ENCODE measurements at places on chromosomes 5 and 9. TPM values are rescaled to one million over a fixed set of nuclear protein-coding genes. Genes with fewer than 3 reads are reported as not detected.

GRCh38 chr5:57887851-57888621, 405.4 kb upstream of the ACTBL2 start:
- no peaks in the 10 kb centered on the region for H3K36me3 ChIP-seq
- no peak overlapping the region for H3K4me3 ChIP-seq
- DNase-seq: no peak
- no peak overlapping the region for H3K27ac ChIP-seq
- no peaks in the 10 kb centered on the region for H3K4me1 ChIP-seq
- H3K27me3 ChIP-seq: no peaks in the 10 kb centered on the region

GRCh38 chr5:156444753-156445291, 117.9 kb downstream of the SGCD start:
- H3K4me3 ChIP-seq: no peak overlapping the region
- H3K27ac ChIP-seq: no peak overlapping the region
- H3K36me3 ChIP-seq: no peaks in the 10 kb centered on the region

- no peak for DNase-seq
- no peaks in the 10 kb centered on the region for H3K36me3 ChIP-seq
- no peaks in the 10 kb centered on the region for H3K27me3 ChIP-seq
- no peak overlapping the region for H3K4me3 ChIP-seq
- H3K4me1 ChIP-seq: no peaks in the 10 kb centered on the region
Observed at GRCh38 chr5:54207566-54207965, 102.8 kb downstream of the ARL15 start.

GRCh38 chr9:89225587-89225986, 47.0 kb upstream of the SHC3 start:
- no peak overlapping the region for H3K4me3 ChIP-seq
- DNase-seq: no peak
- H3K27me3 ChIP-seq: no peaks in the 10 kb centered on the region

- H3K4me1 ChIP-seq: no peaks in the 10 kb centered on the region
- DNase-seq: no peak
- H3K27ac ChIP-seq: no peak overlapping the region
- H3K36me3 ChIP-seq: no peaks in the 10 kb centered on the region
- H3K4me3 ChIP-seq: no peak overlapping the region
- H3K27me3 ChIP-seq: no peaks in the 10 kb centered on the region
Observed at GRCh38 chr9:32867026-32867425, 83.7 kb downstream of the TMEM215 start.

DNA sequence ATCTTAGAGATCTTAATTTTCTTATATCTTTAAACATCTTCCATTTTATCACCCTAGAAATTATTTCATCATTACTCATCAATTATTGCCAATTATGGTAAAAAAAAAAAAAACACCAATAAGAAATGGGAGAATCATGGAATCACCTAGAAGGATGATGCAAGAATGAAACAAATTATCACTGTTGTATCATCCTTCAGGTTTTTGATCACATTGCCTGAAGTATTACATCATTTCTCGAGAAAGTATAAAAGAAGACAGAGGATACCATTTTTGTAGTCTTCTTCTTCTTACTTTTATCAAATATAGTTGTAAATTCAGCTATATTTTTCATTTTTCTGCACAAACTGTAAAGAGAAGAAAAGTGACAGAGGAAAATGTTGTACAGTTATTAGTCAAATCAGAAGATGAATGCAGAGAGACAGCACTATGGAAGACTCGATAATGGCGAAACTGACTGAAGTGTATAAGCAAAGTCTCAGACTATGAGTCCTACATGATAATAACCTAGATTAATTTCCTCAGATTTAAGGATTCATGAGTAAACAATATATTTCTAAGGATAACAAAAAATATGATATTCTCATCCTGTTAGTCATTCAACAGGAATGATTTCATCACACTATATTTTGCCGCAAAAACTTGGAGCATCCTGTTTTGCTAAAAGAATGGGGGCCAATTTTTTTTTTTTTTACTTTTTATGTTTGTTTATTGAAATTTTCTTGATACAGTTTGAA, 5.9 kb upstream of the STC2 start:
- H3K27me3 ChIP-seq: no peaks in the 10 kb centered on the region
- H3K27ac ChIP-seq: no peak overlapping the region
- H3K4me3 ChIP-seq: no peak overlapping the region
- no peak for DNase-seq
- H3K36me3 ChIP-seq: no peaks in the 10 kb centered on the region

DNA sequence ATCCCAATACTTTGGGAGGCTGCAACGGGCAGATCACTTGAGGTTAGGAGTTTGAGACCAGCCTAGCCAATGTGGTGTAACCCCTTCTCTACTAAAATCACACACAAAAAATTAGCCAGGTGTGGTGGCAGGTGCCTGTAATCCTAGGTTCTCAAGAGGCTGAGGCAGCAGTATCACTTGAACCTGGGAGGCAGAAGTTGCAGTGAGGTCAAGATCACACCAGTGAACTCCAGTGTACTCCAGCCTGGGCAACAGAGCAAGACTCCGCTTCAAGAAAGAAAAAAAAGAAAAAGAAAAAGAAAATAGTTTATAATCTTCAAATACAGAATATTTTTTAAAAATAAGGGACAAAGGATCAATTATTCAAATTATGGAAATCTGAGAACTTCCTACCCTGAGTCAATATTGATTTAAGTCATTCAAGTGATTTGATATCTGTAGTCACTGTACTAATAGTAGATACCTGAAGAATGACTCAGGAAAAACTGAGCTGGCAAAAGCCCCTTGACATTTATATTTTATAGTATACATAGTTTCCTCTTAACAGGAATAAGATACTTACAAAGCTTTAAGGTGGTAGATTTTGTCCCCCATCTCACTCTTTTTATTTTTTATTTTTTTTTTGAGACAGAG, 61.8 kb downstream of the PTBP3 start:
- peaks cover 5% of the 10 kb centered on the region for H3K4me1 ChIP-seq
- no peak overlapping the region for H3K27ac ChIP-seq
- no peak for DNase-seq
- no peak overlapping the region for H3K4me3 ChIP-seq
- H3K36me3 ChIP-seq: no peaks in the 10 kb centered on the region

SLC45A2 gene
- not detected for total RNA-seq

- no peaks in the 10 kb centered on the region for H3K27me3 ChIP-seq
- H3K4me1 ChIP-seq: no peaks in the 10 kb centered on the region
- no peak overlapping the region for H3K27ac ChIP-seq
- no peaks in the 10 kb centered on the region for H3K36me3 ChIP-seq
- no peak overlapping the region for H3K4me3 ChIP-seq
- no peak for DNase-seq
Observed at GRCh38 chr5:57976506-57976905, 483.4 kb downstream of the PLK2 start.

GRCh38 chr9:132415181-132415580, 5.2 kb downstream of the CFAP77 start:
- no peak overlapping the region for H3K4me3 ChIP-seq
- H3K27me3 ChIP-seq: no peaks in the 10 kb centered on the region
- no peak overlapping the region for H3K27ac ChIP-seq

- no peaks in the 10 kb centered on the region for H3K27me3 ChIP-seq
- H3K27ac ChIP-seq: no peak overlapping the region
- no peak overlapping the region for H3K4me3 ChIP-seq
- DNase-seq: no peak
Observed at GRCh38 chr9:20838218-20838617, 154.2 kb downstream of the FOCAD start.
